ENCODE measurements at places on chromosomes 6 and 20.

DNA sequence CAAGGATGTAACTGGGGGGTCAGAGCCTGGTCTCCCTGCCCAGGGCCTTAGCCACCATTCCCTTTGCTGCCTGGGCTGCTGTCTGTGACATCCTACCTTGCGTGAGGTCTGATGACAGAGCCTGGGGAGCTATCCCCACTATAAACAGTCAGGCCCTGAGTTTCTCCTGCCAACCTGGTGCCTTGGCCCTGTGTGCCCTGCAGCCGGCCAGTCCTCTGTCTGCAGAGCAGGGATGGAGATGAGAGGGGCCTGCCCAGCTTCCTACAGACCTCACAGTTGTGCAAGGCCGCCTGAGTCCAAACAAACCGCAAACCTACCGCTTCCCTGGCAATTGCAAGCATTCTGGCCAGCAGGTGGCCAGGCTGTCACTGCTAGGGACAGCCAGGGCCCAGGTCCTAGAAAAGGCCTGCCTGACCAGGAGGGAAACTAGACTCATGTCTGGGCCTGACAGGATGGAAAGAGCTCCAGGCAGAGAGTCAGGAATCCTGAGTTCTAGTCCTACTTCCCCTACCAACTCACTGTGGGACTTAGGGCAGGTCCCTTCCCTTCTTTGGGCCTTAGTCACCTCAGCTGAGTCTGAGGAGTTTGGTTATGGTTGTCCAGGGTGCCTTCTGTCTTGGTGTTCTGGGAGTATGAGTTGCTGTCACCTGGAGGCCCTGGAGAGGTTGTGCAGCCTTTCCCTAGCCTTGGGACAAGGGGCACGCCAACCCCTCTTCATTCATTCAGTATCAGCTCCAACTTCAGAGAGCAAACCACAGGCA lies 86.2 kb downstream of the VEGFA start:
- peak; percentile 63 for DNase-seq

DNA sequence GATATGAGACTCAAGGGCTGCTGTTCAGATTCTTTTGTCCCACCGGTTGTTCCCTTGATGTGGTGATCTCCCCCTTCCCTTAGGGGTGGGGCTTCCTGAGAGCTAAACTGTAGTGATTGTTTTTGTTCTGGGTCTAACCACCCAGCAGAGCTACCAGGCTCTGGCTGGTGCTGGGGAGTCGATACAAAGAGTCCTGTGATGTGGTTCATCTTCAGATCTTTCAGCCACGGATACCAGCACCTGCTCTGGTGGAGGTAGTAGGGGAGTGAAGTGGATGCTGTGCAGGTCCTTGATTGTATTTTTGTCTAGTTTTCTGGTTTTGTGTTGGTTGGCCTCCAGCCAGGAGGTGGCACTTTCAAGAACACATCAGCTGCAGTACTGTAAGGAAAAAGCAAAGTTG lies 801.6 kb downstream of the EPHA7 start:
- no peak for DNase-seq

GRCh38 chr6:133546098-133546497 lies 304.9 kb downstream of the EYA4 start:
- DNase-seq, result no peak

DNA sequence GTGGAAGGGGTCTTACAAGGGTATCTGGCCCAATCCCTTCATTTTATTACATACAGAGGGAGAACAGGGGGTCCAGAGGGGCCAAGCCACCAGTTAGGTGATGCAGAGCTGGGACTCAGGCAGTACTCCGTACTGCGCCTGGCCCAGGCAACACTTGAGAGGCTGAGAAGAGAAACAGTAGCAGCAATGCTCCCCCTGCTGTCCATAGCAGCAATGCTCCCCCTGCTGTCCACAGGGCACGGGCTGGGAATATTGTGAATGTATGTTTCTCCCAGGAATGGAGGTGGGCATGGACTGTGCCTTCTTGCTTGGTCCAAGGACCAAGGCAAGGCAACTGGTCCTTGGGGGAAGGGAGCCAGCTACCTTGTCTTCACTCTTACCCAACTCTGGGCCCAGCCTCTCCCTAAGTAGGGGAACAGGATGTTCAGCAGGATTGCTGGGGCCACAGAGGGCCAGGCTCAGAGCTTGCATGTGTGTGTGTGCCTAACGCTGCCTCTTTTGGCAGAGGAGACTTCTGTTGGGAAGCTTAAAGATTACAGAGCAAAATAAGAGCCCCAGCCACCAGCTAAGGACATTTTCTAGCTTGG lies 14.8 kb upstream of the FAM83C start:
- DNase-seq, result peak; percentile 77

DNA sequence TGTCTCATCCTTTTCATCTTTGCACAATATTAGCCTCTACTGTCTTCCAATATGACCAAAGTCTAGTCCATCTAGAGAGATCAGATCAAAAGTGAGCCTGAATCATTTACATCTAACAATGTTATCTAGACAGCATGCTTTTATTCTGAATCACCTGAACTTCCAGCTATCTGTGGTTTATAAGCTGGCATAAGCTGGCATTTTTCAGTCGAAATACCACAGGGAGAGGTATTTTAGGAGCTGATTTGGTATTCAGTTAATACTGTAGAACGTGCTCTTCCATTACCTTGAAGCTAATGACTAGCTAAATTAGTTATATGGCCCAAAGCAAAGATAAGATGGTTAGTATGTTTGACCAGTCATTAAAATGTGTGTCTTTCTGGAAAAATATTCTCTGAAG lies 188.3 kb upstream of the AGPAT4 start:
- no peak for DNase-seq

DNA sequence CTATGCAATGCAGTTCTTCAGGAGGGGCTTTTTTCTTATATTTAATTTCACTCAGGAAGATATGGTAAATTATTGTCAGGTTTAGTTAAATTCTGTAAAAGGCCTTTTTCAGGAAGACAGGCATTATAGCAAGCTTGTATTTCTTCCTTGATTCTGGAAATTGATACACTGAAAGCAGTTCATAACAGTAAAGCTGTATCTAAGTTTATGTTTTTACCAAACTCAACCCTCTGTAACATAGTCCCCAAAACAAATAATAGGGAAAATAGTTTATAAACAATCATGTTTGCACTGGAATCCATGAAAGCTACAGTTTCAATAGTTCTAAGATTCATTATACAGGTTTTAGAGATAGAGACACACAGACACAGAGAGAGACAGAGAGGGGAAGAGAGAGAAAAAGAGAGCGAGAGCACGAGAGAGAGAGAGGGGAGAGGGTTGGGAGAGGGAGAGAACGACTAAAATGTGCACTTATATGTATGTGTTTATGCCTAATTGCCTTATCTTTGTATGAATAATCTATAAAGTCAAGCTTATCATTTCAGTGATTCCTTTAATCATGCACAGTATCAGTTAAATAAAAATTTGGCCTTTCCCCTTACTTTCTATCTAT lies 454.4 kb downstream of the RFPL4B start:
- DNase-seq, result no peak

DNA sequence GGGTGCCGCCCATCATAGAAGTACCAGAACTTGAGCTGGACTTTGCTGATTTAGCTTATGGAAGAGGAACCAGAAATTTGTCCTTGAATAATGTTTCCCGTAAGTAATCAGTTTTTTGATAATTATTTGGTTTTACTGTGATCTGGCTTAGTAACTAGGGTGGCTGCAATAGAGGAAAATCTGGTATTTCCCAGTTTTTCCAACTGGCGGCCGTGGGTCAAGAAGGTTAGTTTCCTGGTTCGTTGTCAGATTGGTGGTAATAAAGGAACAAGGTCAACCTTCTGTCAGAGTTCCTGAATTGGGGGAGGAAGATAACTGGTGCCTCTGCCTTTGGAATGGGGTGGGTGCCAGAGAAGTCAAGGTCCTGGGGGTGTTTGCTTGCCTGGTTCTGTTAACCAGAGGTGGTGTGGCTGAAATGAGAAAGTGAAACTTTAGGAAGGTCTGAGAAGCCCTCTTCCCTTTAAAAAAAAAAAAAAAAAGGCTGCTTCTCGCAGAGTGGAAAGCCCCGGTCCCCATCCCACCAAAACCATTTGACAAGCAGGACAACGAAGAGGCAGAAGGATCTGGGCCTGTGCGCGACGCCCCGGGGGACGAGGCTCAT lies at the start of gene CALHM6:
Gene CALHM6 (plus strand): TSS at position 45 of the 601 bp plus-strand sequence. CDS start 555 bp downstream, at position 600.
- no peak for DNase-seq

GRCh38 chr6:166725571-166725970 lies 98.5 kb upstream of the RPS6KA2 start:
- no peak for DNase-seq

DNA sequence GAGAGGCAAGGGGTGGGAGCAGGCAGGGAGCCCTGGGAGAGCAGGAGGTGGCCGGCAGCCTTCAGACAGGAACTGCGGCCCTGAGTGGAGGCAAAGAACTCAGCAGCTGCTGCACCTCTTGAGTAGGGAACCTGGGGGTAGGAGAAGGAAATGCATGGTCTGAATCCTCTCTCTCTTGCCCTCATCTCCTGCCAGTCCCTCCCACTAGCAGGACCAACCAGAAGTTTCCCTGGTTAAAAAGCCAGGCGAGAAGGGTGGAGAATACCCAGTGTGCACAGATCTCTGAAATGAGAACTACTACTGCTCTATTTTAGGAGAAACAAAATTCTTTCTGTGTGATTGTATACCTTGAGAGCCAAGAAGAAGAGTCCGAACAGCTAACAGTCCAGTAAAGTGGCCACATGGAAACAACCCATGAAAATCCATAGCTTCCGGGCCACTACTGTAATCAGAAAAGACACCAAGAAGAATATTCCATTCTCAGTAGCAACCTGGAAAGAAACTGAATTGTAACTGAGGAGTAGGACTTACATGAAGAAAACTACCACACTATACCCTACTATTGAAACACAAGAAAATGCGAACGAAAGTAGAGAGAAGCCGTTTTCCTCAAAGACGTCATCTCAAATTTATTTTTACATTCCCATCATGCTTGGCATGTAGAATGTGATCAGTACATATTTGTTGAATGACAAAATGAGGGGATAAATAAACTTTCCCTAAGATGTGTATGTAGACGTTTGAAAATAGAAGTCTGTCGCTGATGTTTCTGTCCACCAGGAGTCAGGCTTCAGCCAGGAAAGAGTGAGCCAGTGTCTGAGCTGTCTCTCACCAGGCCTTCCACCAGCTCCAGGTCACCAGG lies 25.6 kb downstream of the WRNIP1 start:
- DNase-seq, result peak; percentile 49

- no peak for DNase-seq
Measured at GRCh38 chr6:108156938-108157233, 8.9 kb upstream of the NR2E1 start.

DNA sequence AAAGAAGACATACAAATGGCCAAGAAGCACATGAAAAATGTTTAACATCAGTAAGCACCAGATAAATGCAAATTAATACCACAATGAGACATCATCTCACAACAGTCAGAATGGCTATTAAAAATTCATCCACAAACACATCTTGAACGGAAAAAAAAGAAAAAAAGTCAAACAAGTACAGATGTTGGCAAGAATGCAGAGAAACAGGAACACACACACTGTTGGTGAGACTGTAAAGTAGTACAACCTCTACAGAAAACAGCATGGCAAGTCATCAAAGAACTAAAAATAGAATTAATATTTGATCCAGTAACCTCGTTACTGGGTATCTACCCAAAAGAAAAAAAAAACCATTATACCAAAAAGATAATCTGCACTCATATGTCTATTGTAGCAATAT lies 6.5 kb downstream of the STX7 start:
- no peak for DNase-seq

DNA sequence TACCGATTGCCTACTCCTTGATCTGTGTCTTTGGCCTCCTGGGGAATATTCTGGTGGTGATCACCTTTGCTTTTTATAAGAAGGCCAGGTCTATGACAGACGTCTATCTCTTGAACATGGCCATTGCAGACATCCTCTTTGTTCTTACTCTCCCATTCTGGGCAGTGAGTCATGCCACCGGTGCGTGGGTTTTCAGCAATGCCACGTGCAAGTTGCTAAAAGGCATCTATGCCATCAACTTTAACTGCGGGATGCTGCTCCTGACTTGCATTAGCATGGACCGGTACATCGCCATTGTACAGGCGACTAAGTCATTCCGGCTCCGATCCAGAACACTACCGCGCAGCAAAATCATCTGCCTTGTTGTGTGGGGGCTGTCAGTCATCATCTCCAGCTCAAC lies 13.5 kb downstream of the CCR6 start:
- DNase-seq, result no peak

GRCh38 chr6:167441715-167442206 lies 116.9 kb downstream of the TTLL2 start:
- no peak for DNase-seq

DNA sequence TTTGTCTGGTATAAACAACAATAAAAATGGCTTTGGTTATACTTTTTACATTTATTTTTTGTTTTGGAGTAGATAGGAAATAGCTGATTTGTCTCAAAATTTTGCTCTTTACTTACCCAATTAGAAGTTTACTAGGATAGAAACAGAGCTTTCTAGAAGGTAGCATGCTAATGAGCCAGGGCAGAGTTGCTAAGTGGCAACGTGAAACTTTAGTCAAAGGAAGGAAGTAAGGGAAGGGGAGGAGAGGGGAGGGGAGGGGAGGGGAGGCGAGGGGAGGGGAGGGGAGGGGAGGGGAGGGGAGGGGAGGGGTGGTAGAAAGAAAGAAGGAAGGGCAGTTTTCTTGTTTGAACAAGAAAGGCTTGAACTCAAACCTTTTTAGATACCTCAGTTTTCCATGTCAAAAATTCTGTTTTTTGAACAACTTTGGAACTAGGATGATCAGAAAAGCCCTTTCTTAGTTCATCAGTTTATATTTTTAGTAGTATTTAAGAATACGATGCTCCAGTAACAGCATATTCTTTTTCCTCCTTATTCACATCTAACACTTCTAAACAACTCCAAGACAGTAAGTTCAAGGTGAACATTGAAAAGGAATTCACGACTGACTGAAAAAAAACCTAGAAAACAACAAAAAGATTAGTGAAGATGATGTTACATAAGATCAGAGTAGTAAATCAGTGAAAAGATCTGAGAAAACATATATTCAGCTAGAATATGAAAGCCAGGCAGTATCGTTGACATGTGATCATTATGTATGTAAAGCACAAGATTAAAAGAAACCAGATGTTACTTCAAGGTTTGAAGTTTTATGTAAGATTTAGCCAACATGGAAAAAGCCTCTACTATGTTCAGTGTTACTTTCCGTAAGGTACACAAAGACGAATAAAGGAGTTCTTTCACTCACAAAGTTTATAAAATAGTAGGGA lies 263.4 kb downstream of the ARHGAP18 start:
- no peak for DNase-seq

DNA sequence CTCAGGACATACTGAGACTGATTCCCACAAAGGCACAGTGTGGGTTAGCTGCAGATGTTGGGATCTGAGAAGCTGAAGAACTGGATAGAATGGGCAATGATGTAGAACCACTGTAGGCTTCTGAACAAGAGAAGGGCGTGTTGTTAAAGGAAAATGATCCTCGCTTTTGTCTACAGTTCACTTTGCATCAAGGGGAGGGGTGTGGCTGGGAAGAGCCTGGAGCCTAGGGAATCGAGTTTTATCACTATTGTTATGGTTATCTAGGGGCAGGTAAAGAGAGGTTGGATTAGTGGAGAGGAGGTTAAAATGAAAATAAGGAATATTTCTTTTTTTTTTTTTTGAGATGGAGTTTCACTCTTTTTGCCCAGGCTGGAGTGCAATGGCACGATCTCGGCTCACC lies 768.1 kb downstream of the KIF16B start:
- no peak for DNase-seq

Measured in T47D (cell line).